Suppressor macrophage treated with lipopolysaccharide for 1 hour (primary cell): ENCODE measurements at places on chromosomes 1 and 21.
A peak's percentile ranks its signal among the peaks of the same experiment; 100 is the strongest.

GRCh38 chr1:147162093-147162492 is 10.2 kb downstream of the PRKAB2 start:
- DNase-seq: no peak

DNA sequence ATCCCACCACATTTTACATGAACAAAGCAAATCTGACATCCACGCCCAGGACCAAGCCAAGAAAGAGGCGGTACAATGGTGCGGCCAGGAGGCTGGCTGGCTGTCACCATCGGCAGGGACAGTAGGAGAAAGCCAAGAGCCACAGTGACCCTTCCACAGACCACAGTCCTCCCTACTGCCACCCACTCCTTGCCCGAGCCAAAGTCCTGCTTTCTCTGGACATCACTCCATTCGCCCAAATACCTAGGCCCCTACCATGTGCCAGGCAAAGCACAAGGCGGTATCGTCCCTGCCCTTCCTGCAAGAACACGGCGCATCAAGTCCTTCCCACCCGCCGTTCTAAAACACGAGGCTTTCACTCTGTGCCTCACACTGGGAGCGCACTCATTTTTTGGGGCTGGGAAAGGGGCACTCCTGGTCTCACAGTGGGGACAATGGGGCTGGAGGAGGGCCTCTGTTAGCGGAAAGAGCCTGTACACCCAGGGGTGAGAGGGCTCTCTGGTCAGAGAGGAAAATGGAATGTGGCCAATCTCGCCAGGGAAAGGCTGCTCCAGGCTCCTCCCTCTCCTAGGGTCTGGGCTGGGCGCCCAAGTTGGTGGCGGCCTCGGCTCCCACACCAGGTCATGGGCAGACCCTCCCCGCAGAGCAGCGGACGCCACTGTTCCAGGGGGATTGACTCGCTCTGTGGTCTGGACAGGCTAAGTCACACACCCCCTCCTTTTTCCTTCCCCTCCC is 26.5 kb downstream of the SSBP3 start:
- DNase-seq: no peak

DNA sequence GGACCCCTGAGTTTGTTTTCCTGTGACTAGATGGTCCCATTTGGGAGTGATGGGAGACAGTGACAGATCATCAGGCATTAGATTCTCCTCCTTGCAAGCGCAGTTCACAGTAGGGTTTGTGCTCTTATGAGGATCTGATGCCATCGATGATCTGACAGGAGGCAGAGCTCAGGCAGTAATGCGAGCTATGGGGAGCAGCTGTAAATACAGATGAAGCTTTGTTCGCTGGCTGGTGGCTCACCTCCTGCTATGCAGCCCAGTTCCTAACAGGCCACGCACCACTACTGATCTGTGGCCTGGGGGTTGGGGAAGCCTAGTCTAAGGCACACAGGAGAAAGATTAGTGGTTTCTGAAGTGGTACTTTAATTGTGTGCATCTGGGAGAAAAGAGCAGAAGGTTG is 7.1 kb upstream of the PLPP3 start:
- DNase-seq: no peak

- DNase-seq: no peak
These were observed 140.9 kb upstream of the ETS2 start for GRCh38 chr21:38664841-38665240.

- DNase-seq: no peak
These were observed 125.1 kb downstream of the PLA2G4A start for GRCh38 chr1:186953876-186954275.

GRCh38 chr1:94821636-94822305 is 1.6 kb downstream of the SLC44A3 start:
- DNase-seq: no peak

- DNase-seq: peak; percentile 88
These were observed 5.1 kb downstream of the TMEM201 start for GRCh38 chr1:9593492-9594465.

GRCh38 chr1:61931587-61932279 is 189.5 kb downstream of the PATJ start:
- no peak for DNase-seq

GRCh38 chr1:89044970-89045721 is 19.9 kb downstream of the GBP1 start:
- peak; percentile 70 for DNase-seq

DNA sequence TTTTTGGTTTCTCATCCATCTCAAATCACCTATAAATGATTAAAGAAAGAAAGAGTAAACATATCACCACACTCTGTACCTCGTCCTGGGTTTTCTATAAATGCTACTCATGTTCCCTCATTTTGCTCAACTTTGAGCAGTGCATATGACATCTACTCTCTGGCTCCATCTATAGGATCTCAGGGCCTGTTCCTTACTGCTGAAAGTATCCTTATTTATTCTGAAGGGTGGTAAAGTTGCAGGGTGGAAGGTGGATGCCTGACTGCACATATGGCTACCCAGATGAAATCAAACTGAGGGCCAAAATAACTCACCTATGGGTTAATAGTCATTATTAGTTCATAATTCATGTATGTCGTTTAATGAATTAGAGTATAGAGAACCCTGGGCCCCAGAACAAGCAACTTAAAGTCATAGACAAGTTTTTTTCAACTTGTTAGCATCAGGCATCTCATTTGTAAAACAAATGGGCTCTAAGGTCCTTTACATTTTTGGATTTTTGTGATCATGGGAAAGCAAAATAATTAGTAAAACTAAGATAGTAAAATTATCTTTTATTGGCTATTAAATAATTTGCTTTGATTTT is 46.5 kb downstream of the NCF2 start:
- peak; percentile 63 for DNase-seq

- no peak for DNase-seq
These were observed 725 bp downstream of the RTCA start for GRCh38 chr1:100266741-100267140.

GRCh38 chr1:200938955-200939354 is 44.3 kb downstream of the INAVA start:
- peak; percentile 86 for DNase-seq

- DNase-seq: no peak
These were observed 118.2 kb downstream of the FAF1 start for GRCh38 chr1:50841791-50842387.

GRCh38 chr1:198320759-198321158 is 164.0 kb downstream of the NEK7 start:
- DNase-seq: peak; percentile 21

DNA sequence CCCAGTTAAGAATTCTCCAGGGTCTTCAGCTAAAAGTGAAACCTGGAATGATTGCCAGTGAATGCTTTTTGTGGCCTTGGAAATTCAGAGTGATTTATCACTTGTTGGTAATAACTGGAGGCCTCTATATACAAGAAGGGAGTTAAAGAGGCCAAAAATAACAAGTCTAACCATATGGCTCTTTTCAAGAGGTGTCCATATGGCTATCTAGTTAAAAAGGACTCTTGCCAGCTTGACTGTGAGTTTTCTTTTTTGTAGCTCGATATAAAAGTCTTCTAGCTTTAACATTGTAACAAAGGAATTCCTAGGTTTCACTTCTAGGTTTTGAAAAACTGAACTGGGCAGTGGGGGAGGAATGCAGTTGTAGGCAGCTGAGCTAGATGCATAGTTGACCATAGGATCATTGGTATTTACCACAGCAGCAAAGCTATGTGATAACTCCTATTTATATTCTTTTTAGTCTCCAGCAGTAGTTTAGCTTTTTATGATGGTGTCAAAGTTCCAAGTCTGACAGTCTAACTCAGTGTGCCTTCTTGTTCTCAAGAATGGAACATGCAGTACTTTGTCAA is 44.4 kb downstream of the CACHD1 start:
- peak; percentile 52 for DNase-seq

GRCh38 chr1:46699666-46700065 is 19.2 kb downstream of the EFCAB14 start:
- peak; percentile 88 for DNase-seq

- peak; percentile 10 for DNase-seq
These were observed 169.8 kb downstream of the ADGRL4 start for GRCh38 chr1:78836726-78837125.

DNA sequence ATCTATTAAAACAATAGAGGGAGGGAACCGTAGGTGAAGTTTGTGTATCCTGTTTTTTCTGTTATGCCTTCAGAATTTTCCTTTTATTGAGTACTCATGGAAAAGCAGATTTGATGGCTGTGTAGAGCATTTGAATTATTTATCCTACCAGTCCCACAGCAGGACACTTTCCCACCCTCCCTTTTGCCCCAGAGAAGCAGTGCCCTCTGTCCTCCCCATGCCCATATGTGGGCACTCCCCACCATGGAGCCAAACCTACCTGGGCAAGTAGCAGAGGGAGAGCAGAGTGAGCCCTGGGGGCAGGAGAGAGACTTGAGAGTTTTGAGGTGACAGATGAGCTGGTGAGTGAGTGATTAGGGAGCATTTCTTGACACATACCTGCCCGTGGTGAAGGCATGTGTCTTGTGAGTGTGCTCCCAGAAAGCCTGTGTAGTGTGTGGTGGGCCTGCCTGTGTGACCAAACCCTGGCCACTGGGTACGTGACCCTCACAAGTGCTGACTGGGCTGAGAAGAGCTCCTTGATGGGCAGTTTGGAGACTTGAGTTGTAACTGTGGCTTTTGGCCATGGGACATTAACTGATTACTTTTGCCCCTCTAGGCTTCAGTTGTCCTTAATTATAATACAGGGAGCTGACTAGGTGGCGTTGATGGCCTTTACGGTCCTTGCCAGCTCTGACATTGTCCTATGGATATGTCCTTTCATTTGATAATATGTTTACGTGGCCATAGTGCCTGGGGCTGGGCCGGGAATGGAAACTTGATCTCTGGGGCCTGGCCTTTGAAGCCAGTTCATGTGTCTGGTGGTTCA is 3.6 kb downstream of the PSEN2 start:
- no peak for DNase-seq

GRCh38 chr1:65703853-65704252 is 88.8 kb upstream of the PDE4B start:
- DNase-seq: no peak

DNA sequence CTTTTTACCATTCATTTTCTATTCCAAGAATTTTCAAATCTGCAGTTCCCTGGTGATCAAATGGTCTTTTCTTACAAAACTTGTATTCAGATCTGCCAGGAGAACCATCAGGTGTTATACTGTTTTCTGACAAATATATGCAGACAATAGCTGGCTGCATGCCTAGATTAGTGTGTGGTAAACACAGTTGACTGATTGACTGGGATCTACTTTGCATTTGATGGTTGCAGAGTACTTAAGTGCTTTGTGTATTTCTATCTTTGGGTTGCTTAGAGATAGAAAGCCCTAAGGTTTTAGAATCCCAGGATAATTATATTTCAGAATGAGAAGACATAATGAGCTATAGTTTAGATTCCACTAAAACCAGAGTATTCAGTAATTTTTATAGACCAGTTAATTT is 102.0 kb upstream of the CHODL start:
- no peak for DNase-seq

- DNase-seq: no peak
These were observed 33.0 kb upstream of the CAMK1G start for GRCh38 chr1:209550519-209550918.

GRCh38 chr1:217253985-217254384 is 376.9 kb downstream of the GPATCH2 start:
- no peak for DNase-seq

DNA sequence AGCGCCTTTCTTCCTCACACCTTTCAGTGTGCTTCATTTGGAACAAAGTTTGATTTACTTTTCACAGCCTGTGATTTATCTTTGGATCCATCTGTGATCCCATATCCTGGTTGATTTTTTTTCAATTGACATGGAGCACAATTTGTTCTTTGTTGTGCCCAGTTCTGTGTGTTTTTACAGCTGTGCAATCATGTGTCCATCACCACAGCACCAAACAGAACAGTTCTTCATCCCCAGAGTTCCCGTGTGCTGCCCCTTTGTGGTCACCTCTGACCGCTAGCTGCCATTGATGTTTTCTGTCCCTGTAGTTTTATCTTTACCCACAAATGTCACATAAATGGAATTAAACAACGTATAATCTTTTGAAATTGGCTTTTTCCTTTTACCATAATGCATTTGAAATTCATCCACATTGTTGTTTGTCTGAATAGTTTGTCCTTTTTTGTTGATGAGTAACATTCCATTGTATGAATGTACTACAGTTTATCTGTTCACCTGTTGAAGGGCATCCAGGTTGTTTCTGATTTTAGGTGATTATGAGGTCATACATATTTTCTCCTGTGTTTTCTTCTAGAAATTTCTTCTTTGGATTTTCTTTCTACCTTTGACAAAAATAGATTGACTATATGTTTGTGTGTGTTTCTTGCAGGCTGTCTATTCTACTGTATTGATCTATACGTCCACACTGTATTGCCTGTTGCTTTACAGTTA is 17.4 kb downstream of the MIGA1 start:
- DNase-seq: no peak

GRCh38 chr1:165486663-165487062 is 41.7 kb upstream of the RXRG start:
- no peak for DNase-seq

DNA sequence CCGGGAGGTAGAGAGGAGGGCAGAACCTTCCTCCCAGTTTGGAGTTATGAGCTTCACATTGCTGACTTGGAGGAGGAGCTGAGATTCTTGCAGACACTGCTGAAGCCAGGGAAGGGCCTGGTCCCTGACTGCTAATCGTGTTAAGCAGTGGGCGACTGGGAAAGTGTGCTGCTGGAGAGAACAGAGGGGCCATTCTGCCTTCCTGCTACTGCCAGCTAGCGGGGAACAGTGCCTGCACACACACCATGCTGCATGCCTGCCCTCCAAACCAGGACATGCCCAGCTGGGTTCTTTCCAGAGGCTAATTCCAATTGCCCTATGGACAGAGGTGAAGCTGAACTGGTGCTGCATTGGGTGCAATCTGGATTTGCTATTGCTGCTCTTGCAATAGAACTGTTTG is 281.4 kb downstream of the AJAP1 start:
- DNase-seq: no peak

- DNase-seq: no peak
These were observed 161.5 kb downstream of the TBX15 start for GRCh38 chr1:118826669-118827068.

DNA sequence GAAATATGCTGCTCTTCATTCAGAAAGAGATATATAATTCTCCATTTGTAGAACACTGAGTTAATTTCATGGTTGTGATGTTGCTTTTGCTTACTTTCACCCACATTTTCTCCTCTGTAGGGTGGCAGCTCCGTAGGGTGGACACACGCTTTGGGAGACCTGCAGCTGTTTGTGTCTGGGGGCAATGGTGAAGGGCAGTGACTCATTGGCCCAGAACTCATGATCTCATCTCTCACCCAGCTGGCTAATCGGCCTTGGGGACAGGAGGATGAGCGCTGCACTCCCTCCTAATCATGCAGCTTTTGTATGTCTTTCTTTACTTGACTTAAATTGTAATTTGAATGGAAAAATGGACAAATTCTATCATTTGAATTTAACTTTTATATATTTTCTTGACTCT is 9.6 kb downstream of the DISC1 start:
- no peak for DNase-seq

GRCh38 chr21:16592381-16592780 is 862.6 kb downstream of the USP25 start:
- no peak for DNase-seq
